ENCODE measurements at places on chromosomes 11 and 22.
A peak's percentile ranks its signal among the peaks of the same experiment; 100 is the strongest.

DNA sequence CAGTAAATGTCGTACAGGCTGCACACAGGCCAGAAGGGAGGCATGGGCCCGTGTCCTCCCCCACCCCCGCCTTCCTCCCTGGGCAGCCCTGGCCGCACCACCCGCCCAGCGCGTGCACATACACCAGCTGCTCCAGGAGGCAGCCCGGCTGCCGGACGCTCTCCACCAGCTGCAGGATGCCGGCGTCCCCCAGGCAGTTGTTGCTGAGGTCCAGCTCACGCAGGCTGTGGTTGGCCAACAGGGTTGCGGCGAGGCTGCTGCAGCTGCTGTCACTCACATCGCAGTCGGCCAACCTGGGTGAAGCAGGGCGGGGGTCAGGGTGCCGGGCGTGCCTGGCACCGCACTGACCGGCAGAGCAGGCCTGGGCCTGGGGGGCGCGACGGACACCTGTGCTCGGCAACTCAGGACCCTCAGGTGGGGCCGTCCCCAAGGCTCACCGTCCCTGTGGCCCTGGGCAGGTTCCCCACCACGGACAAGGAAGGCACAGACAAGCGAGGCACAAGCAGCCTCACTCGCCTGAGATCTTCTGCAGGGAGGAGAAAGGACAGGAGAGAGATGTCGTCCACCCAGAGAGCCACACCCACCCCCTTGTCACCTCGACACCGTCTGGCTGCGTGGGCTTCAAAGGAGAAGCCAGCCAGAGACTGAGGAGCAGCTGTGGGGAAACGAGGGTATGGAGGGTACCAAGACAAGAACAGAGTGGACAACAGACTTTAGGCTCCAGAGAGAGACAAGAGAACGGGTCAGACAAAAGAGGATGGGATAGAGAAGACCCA is 12.1 kb downstream of the RNH1 start:
- no peak for DNase-seq

GRCh38 chr11:15947681-15948648 is 408.4 kb downstream of the SOX6 start:
- no peak for DNase-seq

DNA sequence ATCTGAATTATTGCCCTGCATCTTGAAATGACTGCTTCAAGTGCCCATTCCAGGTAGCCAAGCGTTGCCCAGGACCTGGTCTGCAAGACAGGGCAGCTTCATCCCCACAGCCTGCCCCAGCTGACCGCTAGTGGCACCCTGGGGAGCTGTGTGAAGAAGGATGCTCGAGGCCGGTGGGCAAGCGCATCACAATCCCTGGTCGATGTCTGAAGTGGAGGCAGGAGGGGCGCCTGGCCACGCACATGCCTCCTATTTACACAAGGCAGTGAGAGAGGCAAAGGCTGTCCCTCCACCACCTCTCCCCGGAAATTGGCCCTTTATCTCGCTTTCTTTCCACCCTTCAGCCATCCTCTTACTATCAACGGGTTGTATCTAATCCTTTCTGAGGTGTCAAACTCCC is 28.1 kb upstream of the PHF21A start:
- no peak for DNase-seq

DNA sequence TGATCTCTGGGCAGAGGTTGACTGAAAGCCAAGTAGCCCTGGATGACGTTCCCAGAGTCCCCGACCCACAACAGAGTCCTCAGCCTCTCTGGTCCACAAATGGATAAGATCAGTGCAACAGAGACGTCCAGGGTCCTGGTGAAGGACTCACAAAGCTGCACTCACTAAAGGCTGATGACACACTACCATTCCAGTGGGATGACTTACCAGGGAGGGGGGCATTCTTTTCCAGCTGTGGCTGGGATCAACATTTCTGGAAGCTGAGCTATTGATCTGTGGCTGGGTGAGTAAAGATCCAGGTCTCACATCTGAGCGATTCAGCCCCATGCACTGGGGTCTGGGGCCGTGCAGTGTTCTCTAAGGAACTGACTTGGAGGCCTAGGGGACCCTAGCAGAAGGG is 296.2 kb downstream of the NTM start:
- DNase-seq = peak; percentile 77

- DNase-seq = no peak
Measured at GRCh38 chr22:17994424-17995108, 29.8 kb downstream of the MICAL3 start.

- DNase-seq = no peak
Measured at GRCh38 chr11:17793642-17794170, 59.1 kb downstream of the KCNC1 start.

GRCh38 chr22:41308544-41308947 is 7.2 kb downstream of the ZC3H7B start:
- DNase-seq = no peak

GRCh38 chr22:43205261-43205691 is 18.3 kb upstream of the TTLL12 start:
- DNase-seq = no peak

DNA sequence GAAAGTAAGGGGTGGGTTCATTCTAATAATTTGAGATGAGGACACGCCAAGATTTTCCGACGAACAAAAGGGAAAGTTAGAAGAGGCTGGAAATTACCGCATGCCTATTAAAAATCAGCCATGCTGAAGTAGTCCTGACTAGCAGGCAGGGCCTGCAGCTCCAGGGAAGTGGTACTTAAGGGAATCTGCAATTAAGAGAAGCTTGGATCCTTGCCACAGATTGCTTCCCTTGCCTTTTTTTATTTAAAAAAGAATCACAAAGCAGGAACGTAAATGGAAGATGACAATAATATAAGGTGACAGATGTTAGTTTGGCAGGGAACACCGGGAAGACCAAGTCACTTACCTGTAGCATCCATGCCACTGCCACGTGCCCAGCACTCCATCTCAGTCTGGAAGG is 359.3 kb downstream of the CADM1 start:
- DNase-seq = no peak

GRCh38 chr22:24030186-24030702 is 19.1 kb downstream of the CABIN1 start:
- DNase-seq = no peak

GRCh38 chr22:17990942-17991341 is 33.4 kb downstream of the MICAL3 start:
- no peak for DNase-seq

DNA sequence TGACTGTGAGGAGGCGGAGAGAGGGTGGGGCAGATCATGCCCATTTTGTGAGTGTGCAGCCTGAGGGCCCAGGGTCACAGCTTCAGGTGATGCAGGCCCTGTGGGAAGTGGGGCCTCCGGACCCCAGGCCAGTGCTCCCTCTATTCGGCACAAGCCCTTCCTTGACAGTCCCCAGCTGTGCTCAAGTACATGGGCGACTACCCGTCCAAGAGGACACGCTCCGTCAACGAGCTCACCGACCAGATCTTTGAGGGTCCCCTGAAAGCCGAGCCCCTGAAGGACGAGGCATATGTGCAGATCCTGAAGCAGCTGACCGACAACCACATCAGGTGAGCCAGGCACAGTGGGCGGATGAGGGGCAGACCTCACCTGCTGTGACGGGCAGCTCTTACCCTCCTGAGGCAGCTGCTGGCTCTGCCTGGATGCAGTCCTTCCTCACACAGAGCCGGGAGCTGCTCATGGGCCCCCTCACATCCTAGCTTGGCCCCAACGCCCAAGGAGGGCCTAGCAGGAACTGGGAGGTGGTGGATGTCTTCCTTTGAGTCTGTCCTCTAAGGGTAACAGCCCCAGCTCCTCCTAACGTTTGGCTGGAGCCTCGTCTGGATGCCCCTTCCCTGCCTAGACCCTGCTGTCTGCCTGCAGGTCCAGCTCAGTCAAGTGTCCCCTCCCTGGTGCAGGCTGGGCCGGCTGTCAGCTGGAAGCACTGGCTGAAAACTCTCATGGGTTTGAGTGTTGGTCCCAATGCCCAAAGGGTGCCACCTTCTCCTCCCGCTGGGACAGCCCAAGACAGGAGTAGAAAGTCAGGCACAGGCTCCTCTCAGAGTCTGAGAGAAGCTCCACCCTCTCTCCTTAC is 76.1 kb downstream of the MYO7A start:
- DNase-seq = no peak

DNA sequence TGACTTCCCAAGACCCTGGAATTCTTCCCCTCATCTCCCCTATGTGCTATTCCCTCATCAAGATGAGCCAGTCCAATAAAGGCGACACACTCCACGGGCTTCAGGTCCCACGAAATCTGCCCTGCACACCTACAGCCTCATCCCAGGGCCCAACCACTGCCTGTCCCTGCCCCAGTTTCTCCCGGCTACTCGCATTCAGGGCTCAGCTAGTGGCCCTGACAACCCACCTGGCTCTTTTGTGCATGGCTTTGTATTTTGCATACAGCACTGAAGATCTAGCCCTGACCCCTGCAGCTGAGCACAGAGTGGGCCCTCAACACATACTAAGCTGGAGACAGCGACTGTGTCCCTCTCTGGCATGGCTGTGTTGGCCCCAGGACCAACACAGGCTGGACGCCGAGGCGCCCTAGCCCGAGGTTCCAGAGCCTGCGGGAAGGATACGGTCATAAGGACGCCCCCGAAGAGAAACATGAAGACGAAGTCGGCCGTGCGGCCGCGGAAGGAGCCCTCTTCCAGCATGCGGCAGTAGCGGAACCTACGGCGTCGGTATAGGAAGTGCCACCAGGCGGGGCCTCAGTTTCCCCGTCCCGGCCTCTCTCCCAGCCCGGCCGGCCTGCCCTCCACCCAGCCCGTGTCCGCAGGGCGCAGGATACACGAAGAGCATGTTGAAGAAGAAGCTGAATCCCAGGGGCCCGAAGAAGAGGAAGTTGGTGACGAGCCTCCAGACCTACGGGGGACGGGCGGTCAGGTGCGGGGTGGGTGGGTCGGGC is 710 bp downstream of the DERL3 start:
- no peak for DNase-seq

DNA sequence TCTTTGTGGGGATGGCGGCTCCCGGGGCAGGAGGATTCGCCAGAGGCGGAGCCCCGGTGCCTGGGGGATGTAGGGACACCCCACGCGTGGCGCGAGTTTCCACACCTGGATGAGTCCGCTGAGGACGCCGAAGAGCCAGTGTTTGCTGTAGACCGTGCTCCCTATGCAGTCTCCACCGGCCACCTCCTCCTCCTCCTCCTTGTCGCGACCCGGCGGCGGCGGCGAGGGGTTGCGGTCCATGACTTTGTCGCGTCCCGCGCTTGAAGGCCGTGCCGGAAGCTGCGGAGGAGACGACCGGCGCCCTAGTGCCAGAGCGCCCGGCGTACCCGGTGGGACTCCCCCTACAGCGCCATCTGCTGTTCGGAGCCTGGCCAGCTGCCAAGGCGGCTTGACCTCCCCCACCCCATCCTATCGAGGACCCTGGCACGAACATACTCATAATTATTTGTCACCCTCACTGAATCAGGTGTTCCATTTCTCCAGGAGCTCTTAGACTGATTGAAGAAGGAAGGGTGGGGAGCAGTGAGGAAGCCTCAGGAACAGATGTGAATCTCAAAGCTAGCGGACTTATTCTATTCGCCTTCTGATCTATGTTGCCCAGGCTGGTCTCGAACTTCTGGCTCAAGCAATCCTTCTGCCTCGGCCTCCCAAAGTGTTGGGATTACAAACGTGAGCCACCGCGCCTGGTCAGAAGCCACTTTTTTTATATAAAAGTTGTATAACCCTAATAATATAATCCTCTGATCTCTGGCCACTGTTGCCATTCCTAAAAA is at the start of gene SAAL1:
TSS of gene SAAL1 (minus strand) at position 281 of the 773 bp plus-strand sequence. CDS start at position 240, 41 bp downstream.
- peak; percentile 77 for DNase-seq

- peak; percentile 11 for DNase-seq
Measured at GRCh38 chr22:45814198-45814597, 142.6 kb downstream of the ATXN10 start.

GRCh38 chr11:68116126-68116525 is 5.1 kb downstream of the CHKA start:
- DNase-seq = no peak
